ENCODE measurements at places on chromosomes 12 and 14.

DNA sequence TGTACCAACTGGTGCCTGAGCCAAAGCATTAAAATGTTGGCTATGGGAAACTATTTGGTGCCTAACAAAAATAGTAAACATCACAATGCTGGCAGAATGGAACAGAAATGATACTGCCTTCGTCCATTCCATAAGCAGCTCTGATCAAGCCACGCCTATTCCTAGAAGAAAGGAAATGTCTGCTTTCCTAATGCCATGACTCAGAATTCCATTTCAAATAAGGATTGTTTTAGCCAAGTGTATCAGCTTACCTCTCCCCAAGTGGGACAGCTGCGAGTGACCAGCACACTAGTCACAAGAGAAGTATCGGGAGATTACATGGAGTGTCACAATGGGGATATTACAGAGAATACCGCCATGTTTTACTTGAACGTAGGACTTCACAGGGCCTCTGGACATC lies 38.7 kb downstream of the GLT8D2 start:
- DNase-seq = no peak

- no peak for DNase-seq
These were observed 63.5 kb downstream of the KITLG start for GRCh38 chr12:88516811-88517210.

GRCh38 chr12:104747955-104748354 lies 210.1 kb downstream of the SLC41A2 start:
- DNase-seq = no peak

DNA sequence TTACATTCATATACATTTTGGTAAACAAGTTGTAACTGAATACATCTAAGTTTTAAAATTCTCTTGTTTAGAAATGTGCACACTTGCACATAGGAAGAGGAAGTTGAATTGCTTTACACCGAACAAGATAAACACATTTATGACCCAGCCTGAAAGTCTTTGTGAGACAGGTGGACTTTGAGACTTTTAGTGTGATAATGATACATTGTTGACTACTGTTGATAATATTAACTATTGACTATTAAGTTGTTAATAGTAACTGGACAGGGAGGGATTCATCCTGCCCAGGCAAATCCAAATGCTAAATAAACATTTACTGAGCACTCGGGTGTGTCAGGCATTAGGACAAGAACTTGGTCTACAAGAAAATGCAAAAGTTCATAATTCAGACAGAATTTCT lies 68.0 kb downstream of the AVPR1A start:
- DNase-seq = no peak

DNA sequence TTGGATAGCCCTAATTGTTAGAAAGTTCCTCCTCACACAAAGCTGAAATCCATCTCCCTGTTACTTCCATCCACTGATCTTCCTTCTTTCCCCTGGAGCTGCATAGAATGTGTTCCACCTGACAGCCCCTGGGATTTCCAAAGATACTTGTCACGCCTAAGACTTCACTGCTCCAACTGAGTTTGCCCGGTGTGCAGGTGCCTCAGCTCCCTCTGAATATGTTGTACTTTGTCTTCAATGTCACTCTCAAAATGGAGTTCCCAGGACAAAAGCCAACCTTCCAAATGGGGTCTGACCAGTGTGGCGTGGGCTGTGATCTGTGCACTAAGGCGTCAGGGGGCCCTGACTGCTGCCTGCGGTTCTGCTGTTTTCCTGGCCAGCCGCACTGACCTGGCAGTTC lies 42.8 kb downstream of the CACNA2D4 start:
- DNase-seq = no peak

GRCh38 chr12:65275627-65276026 lies 2.9 kb upstream of the MSRB3 start:
- DNase-seq = no peak

DNA sequence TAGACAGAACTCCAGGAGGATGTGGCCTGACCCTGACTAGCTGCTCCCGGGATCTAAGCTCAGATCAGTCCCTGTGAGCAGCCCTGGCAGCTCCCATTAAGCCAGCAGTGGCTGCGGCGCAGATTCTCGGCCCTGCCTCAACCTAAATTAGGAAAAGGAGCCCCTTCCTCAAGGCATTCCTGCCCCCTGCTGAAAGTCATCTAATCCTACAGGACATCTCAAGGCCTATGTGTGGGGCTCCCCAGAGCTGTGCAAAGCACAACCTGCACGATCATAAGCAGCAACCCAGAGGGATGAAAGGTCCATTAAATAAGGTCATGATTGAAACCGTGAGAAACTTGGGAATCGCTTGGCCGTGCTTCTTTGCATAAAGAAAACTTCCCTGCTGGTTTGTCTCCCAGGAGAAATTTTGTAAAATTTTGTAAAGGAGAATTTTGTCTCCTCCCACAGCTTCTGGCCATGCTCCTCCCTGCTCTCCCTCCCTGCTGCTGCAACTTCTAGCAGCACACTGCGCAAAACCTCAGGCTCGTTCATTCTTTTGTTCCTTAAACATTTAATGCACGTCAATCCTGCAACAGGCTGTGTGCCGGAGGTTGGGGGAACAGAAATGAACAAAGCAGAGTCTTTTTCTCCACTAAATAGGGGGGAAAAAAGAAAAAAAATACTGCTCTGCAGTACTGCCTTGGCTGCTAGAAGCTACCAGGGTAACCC lies 96.6 kb upstream of the SLC35F4 start:
- peak; percentile 20 for DNase-seq

DNA sequence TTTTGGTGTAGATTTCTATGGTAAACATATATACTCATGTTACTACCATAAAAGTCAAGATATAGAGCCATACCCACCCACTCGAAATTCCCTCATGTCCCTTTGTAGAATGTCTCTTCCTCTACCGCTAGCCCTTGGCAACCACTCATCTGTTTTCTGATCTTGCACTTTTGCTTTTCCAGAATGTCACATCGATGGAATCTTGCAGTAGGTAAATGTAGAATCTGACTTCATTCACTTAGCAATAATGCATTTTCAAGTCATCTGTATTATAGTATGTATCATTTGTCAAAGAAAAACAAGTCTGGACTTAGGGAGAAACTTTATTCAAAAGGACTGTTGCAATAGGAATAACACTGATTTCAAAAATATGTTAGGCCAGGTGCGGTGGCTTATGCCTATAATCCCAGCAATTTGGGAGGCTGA lies 19.3 kb upstream of the CLEC2D start:
- DNase-seq = no peak

DNA sequence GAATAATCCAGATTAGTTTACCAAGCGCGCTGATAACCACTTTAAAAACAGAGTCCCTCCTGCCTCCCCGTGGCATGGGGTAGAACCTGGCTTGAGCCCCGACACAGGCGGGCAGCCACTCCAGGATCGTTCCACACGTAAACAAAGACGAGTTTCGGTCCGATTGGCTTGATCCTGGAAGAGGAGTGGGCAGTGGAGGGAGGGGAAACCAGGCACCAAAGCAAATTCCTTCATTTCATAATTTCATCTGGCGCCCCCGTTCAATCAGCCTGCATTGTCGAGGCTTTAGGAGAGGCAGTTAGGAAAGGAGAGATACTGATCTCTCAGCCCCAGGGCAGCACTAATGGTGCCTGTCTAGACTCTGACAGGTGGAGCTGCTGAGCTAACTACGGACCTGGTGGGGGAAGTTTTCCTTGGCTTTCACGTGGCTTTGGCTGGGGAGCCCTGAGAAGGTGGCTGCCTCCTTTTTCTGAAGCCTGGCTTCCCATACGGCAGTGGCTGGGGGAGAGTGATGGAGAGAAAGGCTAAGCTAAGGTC lies 751 bp upstream of the GPRC5A start:
- peak; percentile 60 for DNase-seq

- DNase-seq = no peak
These were observed 56.1 kb downstream of the CDC42BPB start for GRCh38 chr14:103001226-103001625.

GRCh38 chr12:31210541-31210940 lies 115.4 kb downstream of the SINHCAF start:
- no peak for DNase-seq

DNA sequence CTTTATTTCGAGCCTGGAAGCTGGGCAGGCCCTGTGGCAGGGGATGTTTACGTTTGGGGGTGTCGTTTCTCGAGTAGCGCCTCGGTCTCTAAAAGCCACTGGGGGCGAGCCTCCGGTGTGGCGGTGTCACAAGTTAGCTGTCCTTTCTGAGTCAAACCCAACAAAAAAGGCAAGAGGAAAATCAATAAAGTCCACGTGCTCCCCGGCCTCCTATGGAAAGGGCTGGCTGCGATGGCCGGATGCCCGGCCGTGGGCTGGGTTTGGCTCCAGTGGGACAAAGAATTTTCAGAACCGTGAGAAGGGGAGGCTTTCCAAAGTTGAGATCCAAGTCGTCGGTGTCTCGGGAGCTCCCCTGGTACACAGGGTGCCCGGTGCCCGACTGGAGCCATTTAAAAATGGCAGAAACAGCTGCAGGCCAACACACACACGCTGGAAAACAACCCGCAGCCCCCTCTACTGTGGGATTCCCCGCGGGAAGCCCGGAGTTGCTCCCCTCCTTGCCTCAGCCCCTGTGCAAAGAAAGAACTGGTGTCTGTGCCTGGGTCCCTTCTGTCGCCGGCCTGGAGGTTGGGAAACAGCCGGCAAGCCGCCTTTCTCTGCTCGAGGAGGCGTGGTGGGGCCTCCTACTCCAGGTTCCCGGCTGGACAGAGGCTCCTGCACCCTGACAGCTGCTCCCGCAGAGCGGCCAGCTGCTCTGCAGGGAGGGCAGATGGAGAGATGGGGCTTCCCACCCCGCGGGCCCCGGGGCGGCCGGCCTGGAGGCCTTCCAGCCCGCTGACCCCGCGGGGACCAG lies 1.9 kb downstream of the BCL7A start:
- DNase-seq = peak; percentile 64

DNA sequence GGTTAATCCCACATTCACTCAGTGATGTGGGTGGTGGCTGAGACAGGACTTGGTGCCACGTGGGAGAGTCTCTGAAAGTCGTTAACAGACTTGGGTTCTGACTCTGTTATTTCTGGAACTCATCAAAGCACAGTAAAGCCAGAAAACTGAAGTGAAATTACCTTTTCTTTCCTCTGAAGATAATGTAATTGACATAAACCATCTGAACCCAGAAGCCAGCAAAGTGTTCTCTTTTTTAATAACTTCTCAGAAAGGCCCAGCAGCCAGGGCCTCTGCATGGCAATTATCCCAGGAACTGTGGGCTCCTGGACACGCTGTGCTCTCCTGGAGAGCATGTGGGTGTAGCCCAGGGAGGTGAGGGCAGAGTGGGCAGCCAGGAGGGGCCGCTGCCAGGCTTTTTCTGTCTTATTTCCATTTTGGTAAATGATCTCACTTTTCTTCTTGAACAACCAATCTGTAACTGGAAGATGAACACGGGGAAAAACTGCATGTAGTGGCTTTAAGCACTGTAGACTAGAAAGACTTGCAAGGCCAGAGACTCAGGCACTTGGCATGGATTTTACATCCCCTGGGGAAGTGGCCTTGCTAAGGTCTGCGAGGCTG lies 444.1 kb upstream of the TMEM132C start:
- peak; percentile 46 for DNase-seq

DNA sequence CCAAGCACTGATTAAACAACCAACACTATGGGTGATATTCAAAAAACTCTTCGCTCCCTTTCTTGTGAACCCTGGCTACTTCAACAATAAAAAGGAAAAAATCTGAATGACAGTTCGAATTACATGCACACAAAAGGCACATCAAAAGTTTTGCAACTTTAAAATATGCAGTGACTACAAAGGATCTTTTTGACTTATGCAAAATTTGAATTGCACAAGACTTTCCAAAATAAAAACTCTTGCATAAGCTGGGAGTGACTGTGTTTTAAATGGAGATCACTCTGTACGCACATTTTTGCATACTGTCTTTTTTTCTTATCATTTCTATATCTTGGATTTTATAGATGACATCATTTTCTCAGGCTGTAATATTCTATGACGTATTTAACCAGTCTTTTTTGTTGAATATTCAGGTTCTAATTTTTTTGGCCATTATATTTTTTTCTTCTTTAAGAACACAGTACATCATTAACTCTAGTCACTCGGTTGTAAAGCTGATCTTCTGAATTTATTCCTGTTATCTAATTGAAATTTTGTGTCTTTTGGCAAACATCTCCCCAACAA lies 667.6 kb upstream of the TBX3 start:
- DNase-seq = no peak

- DNase-seq = peak; percentile 59
These were observed 11.9 kb upstream of the SERPINA4 start for GRCh38 chr14:94548999-94549985.

GRCh38 chr12:10851243-10851858 lies 2.1 kb upstream of the PRR4 start:
- no peak for DNase-seq

DNA sequence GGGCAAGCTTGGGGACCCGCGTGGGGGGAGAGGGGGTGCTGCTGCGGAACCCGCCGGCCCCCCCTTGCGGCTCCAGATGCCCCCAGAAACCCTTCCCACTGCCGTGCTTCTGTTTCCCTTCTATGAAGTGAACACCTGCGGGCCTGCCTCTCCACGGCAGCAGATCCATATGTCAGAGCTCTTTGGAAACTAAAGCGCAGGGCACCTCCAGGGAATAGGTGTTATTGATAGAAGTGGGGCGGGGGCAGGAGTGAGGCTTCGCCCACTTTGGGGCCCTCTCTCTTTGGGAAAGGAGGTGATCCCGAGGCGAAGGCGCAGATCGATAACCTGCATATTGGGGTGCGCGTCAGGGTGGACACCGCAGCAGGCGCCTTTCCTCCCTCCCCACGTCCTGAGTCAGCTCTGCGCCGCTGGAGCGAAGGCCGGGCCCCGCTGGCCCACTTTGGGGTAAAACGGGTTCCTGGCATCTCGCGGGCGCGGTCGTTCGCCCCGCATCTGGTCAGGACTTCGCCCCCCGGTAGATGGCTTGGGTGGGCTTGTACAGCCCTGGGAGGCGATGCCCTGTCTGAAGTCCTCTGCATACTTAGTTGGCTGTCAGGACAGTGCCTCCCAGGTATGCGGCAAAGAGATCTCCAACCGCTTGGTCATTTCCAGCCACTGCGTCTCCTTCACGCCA lies 524 bp downstream of the KMT5A start:
- no peak for DNase-seq

DNA sequence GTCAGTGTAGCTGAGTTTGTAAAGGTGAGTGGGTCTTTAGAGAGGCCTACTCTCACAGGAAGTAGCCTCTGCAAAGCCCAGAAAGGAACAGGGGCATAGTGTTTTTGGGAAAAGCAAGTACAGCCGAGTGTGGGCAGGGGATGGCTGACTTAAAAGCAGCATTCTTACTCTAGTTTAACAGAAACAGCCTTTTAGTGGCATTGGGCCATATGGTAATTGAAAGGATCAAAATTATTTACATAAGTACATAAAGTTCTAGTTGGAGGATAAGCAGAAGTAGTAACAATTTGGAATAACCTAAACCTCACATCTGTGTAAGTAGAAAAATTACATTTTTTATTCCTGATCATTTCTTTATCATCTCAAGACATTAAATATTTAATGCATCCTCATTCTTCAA lies 49.1 kb downstream of the RASSF8 start:
- no peak for DNase-seq

DNA sequence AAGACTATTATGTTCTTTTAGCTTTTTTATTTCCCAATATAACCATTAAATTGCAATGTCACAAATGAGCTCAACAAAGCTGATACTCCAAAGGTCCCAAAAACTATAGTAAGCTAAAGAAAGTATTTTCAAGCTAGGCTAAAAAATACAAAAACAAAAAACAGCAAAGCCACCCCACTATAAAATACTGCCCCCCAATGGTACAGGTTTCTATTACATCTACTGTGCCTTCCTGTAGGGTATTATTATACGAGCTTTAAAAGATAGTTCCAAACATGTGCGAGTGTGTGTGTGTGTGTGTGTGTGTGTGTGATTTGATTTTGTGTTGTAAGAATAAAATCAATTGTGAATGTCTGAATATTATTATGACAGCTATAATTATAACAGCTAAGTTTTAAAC lies 1.1 kb downstream of the IFNG start:
- no peak for DNase-seq

All from muscle of back (tissue), 13 donors.